NCI-H146 (cell line): ENCODE measurements at places on chromosomes 3 and 15.

- no peak for DNase-seq
These were observed 47.1 kb upstream of the ANKRD28 start for GRCh38 chr3:15844889-15845288.

- no peak for DNase-seq
These were observed 26.8 kb downstream of the NKIRAS1 start for GRCh38 chr3:23889950-23890349.

- no peak for DNase-seq
These were observed 90.7 kb downstream of the PEAK1 start for GRCh38 chr15:77329202-77329601.

- no peak for DNase-seq
These were observed 5.9 kb upstream of the STRA6 start for GRCh38 chr15:74208496-74208895.

DNA sequence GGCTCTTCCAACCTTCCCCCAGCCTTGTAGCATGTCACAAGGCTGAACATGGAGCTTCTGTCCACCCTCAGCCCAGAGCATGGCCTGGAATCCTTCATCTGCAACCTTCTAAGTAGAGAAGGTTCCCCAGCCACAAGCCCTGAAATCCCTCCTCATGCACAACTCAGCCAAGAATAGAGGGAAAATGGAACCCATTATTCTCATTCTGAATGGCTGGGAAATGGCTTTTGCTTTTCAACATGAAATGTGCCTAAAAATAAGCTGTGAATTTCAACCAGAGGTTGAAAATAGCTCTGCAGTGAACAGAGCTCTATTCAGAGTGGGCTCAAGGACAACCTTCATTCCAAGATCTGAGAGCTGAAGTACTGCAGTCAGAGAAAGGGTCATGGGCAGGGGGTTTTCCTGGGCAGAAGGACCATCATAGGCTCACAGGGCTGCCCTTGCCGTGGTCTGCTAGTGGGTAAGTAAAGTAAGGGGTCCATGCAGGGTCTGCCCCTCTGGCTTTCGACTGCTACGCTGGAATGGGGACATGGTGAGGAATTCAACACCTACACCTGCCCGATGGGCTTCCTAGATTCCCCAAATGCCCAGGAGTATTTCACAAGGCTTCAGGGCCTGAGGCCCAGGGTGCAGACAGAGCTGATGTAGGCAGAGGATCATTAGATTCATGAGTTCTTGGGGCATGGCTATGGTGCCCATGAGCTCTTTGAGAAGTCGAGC, 35.9 kb downstream of the POC1A start:
- DNase-seq = no peak

- no peak for DNase-seq
These were observed 54.5 kb downstream of the LRTM1 start for GRCh38 chr3:54873059-54874010.

DNA sequence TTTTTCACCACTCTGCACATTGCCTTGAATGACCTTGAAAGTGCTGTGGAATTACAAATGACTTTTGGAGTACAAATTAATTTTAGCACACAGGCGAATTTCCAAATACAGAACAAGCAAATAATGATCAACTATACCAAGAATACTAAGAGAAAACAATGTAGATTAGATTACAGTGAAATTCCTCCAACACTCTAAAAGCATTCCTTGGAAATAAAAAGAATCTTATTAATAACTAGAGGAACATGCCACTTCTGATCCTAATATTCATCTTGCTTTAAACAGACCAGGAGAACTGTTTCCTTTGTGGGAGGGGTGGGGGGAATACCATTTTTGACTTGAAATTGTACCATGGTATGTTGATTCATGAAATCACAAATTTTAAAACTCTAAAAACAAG, 167.5 kb downstream of the SUCLG2 start:
- DNase-seq = no peak

DNA sequence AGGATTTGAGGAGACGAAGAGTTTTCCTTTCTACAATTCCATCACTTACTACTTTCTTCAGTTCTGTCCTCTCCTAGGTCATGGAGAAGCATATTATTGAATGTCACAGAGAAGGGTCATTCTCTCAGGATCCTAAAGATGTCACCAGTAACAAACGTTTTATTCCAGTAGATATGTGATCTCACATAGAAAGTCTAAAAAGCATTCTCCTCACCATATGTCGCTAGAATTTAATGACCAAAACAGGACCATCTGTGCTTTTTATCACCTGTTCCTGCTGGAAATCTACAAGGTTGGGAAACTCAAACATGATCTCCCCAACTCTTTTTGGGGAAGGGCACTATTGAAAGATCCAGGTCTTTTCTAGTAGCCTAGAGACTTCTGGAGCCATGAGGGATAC, 24.0 kb upstream of the FRMD5 start:
- DNase-seq = no peak

GRCh38 chr15:34355241-34355640, 11.8 kb downstream of the LPCAT4 start:
- no peak for DNase-seq

DNA sequence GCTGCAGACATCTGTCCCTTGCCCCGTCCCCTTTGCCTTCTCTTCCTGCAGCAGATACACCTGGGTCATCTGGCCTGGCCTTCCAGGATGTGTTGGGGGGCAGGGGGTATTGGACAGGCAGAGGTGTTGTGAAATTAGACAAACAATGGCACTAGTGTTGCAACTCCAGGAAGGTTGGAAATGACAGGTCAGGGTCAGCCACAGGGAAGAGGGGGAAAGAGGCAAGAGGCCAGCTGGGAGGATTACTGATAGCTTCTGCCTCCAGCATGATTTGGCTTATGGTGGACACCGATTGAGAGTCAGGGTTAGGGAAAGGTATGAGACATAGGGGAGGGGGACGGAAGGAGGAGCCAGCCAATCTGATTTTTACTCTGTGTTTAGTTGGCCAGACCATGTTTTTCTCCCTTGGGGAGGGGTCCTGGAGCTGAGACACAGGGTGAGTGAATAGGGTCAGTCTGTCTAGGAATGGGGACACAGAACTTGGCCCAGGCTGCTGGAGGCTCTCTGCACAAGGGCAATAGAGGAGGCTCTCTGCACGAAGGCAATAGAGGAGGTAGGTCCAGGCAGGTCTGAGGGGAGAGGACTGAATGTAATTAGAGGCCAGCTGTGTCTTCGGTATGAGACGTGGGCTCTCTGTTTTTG, 3.4 kb upstream of the ATP2B2 start:
- no peak for DNase-seq

DNA sequence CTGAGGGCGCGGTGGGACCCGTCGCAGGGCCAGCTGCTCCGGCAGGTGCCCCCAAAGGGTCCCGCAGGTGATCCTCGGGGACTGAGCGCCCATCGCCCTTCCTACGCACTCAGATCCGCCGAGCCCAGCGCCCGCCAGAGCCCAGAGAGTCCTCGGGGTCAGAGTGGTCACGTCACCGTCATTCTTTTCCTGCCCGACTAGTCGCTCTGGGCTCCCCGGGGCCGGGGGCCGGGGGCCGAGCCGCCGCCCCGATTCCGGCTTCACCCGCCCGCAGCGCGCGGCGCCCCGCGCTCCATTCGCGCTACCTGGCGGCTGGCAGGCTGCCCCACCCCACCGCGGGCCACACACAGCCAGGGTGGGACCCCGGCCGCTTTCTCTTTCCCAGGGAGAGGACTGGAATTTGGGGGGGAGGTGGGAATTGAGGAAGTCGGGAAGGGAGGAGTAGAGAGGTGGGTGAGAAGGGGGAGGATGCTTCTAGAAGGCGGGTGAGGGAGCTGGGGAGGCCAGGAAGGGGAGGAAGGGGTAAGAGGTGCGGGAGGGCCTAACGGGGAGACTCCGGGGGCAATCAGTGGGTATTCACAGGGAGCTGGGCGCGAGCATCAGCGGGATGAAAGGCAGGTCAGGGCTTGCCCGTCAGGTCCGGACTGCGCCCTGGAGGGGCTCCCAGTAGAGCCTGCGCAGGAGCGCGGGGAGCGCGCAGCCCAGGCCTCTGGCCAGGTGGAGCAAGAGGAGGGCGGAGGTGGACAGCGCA, 36.1 kb upstream of the EPHB3 start:
- peak; percentile 71 for DNase-seq

- DNase-seq = no peak
These were observed 72.0 kb upstream of the HERC1 start for GRCh38 chr15:63905558-63906265.

- DNase-seq = no peak
These were observed 53.7 kb upstream of the MAGI1 start for GRCh38 chr3:66092175-66092995.

DNA sequence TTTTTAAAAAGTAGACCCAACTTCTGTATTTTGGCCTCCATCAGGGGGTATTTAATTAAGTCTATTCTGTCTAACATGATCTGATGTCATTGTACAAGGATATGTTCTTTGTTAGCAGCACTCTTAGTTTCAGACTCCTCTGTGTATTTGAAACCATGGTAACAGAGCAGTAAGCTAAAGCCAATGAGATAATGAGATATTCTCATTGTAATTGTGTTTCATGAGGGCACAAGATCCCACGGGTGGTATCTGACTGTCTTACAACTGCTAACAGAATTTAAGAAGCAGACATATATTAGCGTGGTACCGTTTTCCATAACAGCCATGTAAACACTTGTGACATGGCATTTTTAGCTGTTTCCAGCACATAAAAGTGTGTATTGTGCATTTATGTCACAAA, 251.2 kb upstream of the VEPH1 start:
- no peak for DNase-seq

DNA sequence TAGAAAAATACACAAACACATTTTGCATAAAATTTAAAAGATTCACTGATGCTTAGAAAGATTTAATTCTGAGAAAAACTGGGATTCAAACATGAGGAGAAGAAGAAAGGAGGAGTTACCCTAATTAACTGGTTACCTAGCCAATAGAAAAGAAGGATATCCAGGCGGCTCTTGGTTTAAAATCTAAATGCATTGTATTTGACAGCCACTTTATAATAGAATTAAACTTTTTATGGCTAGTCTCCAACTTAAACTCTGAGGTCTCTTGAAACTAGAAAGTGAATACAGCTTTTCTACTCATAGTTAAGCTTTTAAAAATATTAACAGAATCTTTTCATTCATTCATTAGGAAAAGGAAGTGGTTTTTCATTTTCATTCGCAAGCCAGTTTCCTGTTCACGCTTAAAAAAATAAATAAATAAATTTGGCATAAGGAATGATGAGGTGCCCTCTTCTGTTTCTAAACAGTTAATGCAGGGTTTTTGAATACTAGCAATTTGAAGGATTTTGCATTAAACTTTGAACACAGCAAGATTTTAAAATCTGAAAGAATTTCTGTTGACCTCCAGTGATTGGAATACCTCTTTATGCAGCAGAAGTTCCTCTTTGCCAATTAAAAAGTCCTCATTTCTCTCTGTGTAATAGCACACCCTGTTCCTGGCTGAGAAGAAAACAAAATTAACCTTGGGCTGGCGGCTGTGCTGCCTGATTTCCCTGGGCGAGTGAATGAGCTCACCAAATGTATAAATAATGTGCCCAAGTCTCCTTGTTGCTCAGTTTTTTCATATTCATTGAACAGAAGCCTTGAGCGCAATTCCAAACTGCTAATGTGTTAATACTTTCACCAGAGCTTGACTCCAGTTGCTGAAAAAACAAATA, 105.1 kb downstream of the ZMAT3 start:
- DNase-seq = peak; percentile 62
